ENCODE measurements at places on chromosomes 7 and 10. TPM values are rescaled to one million over a fixed set of nuclear protein-coding genes. Genes with fewer than 3 reads are reported as not detected.

Gene SMKR1
- not detected for total RNA-seq

Gene NCF1
- total RNA-seq: not detected

Gene LIPN
- total RNA-seq: not detected

Gene TMEM176A
- total RNA-seq: 28.3 TPM
